ENCODE measurements at places on chromosomes 2 and 18.

- no peak for DNase-seq
These were observed 14.3 kb upstream of the STAM2 start for GRCh38 chr2:152189622-152190495.

GRCh38 chr2:188664951-188665595 is 309.1 kb upstream of the COL3A1 start:
- DNase-seq: no peak

GRCh38 chr2:153476491-153476815 is 2.1 kb downstream of the RPRM start:
- no peak for DNase-seq

DNA sequence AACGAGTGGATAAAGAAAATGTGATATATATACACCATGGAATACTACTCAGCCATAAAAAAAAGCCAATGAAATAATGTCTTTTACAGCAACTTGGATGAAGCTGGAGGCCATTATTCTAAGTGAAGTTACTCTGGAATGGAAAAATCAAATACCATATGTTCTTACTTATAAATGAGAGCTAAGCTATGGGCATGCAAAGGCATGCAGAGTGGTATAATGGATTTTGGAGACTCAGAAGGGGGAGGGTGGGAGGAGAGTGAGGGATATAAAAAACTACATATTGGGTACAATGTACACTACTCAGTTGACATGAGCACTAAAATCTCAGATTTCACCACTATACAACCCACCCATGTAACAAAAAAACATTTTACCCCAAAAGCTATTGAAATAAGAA is 1.7 kb upstream of the MSGN1 start:
- DNase-seq: no peak

- DNase-seq: no peak
These were observed 96.2 kb downstream of the NYAP2 start for GRCh38 chr2:225495706-225496105.

DNA sequence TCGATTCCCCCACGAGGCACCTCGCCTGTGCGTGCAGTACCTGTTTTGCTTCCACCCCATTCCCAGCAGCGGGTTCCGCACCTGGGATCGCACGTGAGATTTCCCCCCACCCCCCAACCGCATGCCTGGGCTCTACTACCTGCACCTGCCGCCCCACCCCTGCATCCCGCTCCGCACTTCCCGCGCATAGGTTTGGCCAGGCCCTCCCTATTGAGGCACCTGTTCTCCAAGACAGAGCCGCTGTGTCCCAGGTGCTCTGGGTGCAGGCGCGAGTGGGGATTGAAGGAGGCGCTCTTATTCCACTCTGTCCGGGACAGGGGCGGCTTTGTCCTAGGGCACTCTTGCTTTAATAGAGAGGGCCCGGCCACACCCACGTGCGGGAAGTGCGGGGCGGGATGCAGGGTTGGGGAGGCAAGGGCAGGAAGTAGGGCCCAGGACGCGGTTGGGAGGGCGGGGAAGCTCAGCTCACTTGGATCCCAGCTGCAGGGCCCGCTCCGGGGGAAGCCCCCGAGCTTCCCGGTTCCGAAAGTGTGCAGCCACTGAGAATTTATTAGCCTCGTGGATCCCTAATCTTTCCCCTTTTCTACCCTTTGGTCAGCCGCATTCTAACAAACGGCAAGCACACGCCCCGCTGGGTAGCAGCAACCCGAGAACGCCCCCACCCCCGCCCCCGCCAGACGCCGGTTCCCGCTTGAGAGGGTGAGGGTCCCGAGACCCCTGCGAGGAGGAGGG is 670 bp upstream of the MOCOS start:
- DNase-seq: no peak
